Activated naive CD4-positive, alpha-beta T cell treated with anti-CD3 and anti-CD28 coated beads for 36 hours (primary cell): ENCODE measurements at places on chromosomes 4 and X. TPM values are rescaled to one million over a fixed set of nuclear protein-coding genes. Genes with fewer than 3 reads are reported as not detected.

CFAP99 gene
- not detected for total RNA-seq

GRCh38 chrX:15873566-15873965, 19.0 kb upstream of the AP1S2 start:
- H3K27ac ChIP-seq, result no peak overlapping the region
- no peak for DNase-seq
- no peaks in the 10 kb centered on the region for H3K36me3 ChIP-seq
- no peak overlapping the region for H3K4me3 ChIP-seq
- H3K4me1 ChIP-seq, result peaks cover 5% of the 10 kb centered on the region
- no peaks in the 10 kb centered on the region for H3K27me3 ChIP-seq

DNA sequence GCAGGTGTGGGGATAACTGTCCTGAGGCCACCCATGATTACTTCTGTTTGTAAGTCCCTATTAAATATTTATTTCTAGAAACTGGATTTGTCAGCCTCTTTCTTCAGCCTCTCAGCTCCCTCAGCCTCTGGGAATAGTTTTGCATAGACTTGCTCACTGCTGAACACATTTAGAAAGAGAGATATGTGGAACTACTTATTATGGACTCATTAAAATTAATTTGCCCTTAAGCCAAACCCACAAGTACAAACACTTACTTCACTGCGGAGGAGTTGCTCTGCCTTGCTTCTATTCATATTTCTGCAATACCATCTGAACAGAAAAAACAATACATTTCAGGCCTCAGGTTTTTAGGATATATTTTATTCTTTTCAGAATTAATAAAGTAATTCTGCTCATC, 22.4 kb upstream of the TXK start:
- no peaks in the 10 kb centered on the region for H3K27me3 ChIP-seq
- H3K36me3 ChIP-seq, result peaks cover 40% of the 10 kb centered on the region
- no peak overlapping the region for H3K4me3 ChIP-seq
- no peak overlapping the region for H3K27ac ChIP-seq
- H3K4me1 ChIP-seq, result peaks cover 4% of the 10 kb centered on the region

- no peak overlapping the region for H3K27ac ChIP-seq
- no peak overlapping the region for H3K4me3 ChIP-seq
- no peak for DNase-seq
Observed at GRCh38 chr4:168837922-168838321, 172.1 kb downstream of the CBR4 start.

- no peak for DNase-seq
- H3K4me3 ChIP-seq, result no peak overlapping the region
- H3K36me3 ChIP-seq, result no peaks in the 10 kb centered on the region
- no peak overlapping the region for H3K27ac ChIP-seq
- H3K4me1 ChIP-seq, result no peaks in the 10 kb centered on the region
Observed at GRCh38 chrX:31715675-31716074, 643.8 kb upstream of the FTHL17 start.

GRCh38 chr4:88021824-88022223, 14.4 kb downstream of the PKD2 start:
- DNase-seq, result no peak
- H3K4me1 ChIP-seq, result no peaks in the 10 kb centered on the region
- H3K36me3 ChIP-seq, result peaks cover 8% of the 10 kb centered on the region
- no peaks in the 10 kb centered on the region for H3K27me3 ChIP-seq

- H3K36me3 ChIP-seq, result no peaks in the 10 kb centered on the region
- no peak for DNase-seq
- no peak overlapping the region for H3K4me3 ChIP-seq
- no peak overlapping the region for H3K27ac ChIP-seq
Observed at GRCh38 chr4:14334166-14334565, 668.1 kb upstream of the CPEB2 start.

- no peak overlapping the region for H3K4me3 ChIP-seq
- no peaks in the 10 kb centered on the region for H3K36me3 ChIP-seq
- no peak for DNase-seq
- no peaks in the 10 kb centered on the region for H3K27me3 ChIP-seq
- no peak overlapping the region for H3K27ac ChIP-seq
Observed at GRCh38 chr4:96637971-96638412, 798.1 kb downstream of the PDHA2 start.

CHM gene
- 9.9 TPM for total RNA-seq
